ENCODE measurements at places on chromosomes 6 and 20. TPM values are rescaled to one million over a fixed set of nuclear protein-coding genes. Genes with fewer than 3 reads are reported as not detected.

PEX3 gene
- polyA plus RNA-seq, result 33.1 TPM

RIPOR2 gene
- 15.1 TPM for polyA plus RNA-seq

PKIB gene
- polyA plus RNA-seq, result 5.0 TPM

MEP1A gene
- polyA plus RNA-seq, result 1.4 TPM

TCF15 gene
- 2.0 TPM for polyA plus RNA-seq

ZSCAN16 gene
- 3.6 TPM for polyA plus RNA-seq

PACRG gene
- polyA plus RNA-seq, result 81.7 TPM

GRCh38 chr20:45174434-45175364, at the start of gene PI3:
Gene PI3, plus strand, starts transcription at chr20:45174902. Its CDS starts 21 bp downstream, at chr20:45174923.
- no peak within 1 kb of the TSS for H3K27ac ChIP-seq
- no peaks in the 10 kb centered on the region for H3K4me1 ChIP-seq
- no peak within 1 kb of the TSS for H3K4me3 ChIP-seq

DNA sequence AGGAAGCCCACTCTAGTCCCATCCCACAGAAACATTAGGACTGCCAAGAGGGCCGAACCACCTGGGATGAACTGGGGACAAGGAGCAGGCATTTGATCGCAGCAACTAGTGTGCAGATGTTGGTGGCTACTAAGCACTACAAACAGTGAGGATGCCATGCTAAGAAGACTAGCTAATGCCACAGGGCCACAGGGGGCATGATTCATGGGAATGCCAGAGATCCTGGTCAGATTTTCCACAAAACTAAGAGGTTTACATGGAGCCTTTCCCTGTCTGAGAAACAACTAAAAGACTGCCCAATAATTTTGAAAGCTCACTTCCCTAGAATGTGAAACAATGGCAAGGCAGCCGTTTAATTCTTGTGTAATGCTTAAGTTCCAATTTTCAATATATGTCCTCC, 375.9 kb upstream of the PTCHD4 start:
- H3K27ac ChIP-seq, result no peak overlapping the region
- no peaks in the 10 kb centered on the region for H3K4me1 ChIP-seq
- no peaks in the 10 kb centered on the region for H3K27me3 ChIP-seq
- DNase-seq, result no peak

DNA sequence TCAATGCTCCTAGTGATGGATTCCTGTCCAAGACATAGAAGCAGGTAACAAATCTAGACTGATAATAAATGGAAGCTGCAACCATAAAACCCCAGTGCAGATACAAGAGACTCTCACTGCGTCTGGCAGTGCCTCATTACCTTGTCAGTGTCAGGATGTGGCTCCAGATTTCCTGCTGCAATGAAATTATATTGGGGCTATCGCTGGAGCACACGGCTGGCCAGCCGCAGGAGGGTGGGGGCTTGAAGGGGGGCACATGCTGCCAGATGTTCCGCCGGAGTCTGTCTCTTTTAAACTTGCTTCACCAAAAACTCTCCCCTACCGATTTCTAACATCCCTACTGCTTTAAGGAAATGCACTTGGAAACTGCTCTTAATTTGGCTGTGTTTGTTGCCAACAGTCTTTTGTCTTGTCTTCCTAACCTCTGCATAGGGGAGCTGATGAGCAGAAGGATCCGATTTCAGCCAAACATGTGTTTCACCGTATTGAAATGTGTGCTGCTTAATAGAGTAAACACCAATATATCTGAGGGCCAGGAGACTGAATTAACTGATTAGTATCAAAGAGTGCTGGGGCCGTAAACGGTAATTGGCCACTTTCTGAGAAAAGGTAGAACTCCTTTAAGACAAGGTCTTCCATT, 102.2 kb upstream of the EXOC2 start:
- no peak for DNase-seq
- no peak overlapping the region for H3K4me3 ChIP-seq
- H3K4me1 ChIP-seq, result no peaks in the 10 kb centered on the region
- H3K27ac ChIP-seq, result no peak overlapping the region

DNA sequence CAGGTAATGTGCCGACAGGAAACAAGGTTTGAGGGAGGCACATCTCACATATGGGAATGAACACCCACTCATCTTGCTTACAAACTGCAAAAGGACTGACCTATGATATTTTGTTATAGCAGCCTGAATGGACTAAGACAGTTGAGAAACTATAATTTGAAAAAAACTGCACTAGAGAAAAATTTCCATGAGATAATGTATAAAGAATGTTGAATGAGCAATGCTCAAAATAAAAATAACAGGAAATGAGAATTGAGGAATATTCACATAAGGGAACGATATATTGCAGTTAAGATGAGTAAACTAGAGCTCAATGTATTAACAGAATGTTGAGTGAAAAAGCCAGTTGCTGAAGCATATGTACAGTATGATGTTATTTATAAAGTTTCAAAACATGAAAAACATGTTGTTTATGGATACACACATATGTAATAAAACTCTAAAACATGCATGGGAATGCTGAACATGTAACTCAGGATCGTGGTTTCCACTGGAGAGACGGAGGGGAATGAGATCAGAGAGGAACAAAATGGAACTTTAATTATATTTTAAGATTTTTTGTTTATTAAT, 6.3 kb upstream of the TBC1D22B start:
- no peak overlapping the region for H3K4me3 ChIP-seq
- no peaks in the 10 kb centered on the region for H3K36me3 ChIP-seq
- peaks cover 7% of the 10 kb centered on the region for H3K4me1 ChIP-seq

DNA sequence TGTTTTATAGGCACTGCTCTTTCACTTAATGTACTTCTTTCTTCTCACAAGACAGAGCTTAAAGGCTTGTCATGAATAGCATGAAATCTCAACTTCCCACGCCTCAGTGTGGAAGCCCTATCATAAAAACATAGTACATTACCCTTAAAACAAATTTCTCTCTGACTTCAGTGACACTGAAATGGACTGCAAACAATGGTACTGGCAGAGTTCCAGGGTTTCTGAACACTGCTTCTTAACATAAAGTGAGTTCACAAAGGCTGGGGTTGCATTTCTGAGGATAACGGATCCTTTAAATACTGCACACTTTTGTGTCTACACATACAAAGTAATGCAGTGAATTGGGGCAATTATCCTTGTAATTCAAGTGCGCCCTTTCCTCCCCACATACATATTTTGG, 32.3 kb upstream of the PLEKHG1 start:
- DNase-seq, result no peak
- H3K27me3 ChIP-seq, result no peaks in the 10 kb centered on the region
- no peak overlapping the region for H3K27ac ChIP-seq
- no peak overlapping the region for H3K4me3 ChIP-seq

- H3K4me3 ChIP-seq, result no peak overlapping the region
- no peaks in the 10 kb centered on the region for H3K36me3 ChIP-seq
- no peak for DNase-seq
- no peak overlapping the region for H3K27ac ChIP-seq
- H3K27me3 ChIP-seq, result no peaks in the 10 kb centered on the region
Measured at GRCh38 chr20:37937686-37938085, 34.8 kb downstream of the VSTM2L start.

- H3K4me1 ChIP-seq, result no peaks in the 10 kb centered on the region
- no peaks in the 10 kb centered on the region for H3K36me3 ChIP-seq
- DNase-seq, result no peak
- H3K27ac ChIP-seq, result no peak overlapping the region
- H3K27me3 ChIP-seq, result no peaks in the 10 kb centered on the region
Measured at GRCh38 chr6:111057074-111057752, 30.1 kb upstream of the SLC16A10 start.

GRCh38 chr20:20367575-20368417, at the start of gene INSM1:
Gene INSM1, plus strand, starts transcription at chr20:20368104. Its CDS starts 164 bp downstream, at chr20:20368268.
- no peaks in the 10 kb centered on the region for H3K36me3 ChIP-seq
- peaks cover 3% of the 10 kb centered on the region for H3K27me3 ChIP-seq
- peak; percentile 36 for DNase-seq
- no peaks in the 10 kb centered on the region for H3K4me1 ChIP-seq
- no peak within 1 kb of the TSS for H3K27ac ChIP-seq

- H3K27me3 ChIP-seq, result no peaks in the 10 kb centered on the region
- no peak overlapping the region for H3K27ac ChIP-seq
- no peaks in the 10 kb centered on the region for H3K36me3 ChIP-seq
- H3K4me3 ChIP-seq, result no peak overlapping the region
Measured at GRCh38 chr6:52221302-52221701, 23.0 kb downstream of the IL17F start.

DNA sequence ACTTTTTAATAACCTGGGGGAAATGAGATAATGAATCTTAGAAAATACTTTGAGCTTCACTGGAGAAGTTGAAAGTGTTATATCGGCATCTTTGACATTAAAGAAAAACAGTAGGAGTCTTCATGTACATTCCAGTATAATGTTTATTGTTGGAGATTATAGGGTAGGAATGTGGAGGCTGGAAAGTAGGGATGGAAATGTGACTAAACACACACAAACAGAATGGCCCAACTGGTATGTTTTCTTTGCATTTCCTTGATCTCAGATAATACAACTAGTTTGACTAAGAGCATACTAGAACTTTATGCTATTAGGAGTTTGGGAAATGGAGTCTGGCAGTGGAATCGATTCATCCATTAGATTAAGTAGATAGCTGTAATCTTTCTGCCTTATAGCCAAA, 10.1 kb upstream of the BAG2 start:
- H3K4me1 ChIP-seq, result no peaks in the 10 kb centered on the region
- H3K27me3 ChIP-seq, result no peaks in the 10 kb centered on the region
- DNase-seq, result no peak
- no peak overlapping the region for H3K4me3 ChIP-seq
- H3K27ac ChIP-seq, result no peak overlapping the region
- no peaks in the 10 kb centered on the region for H3K36me3 ChIP-seq

- no peak for DNase-seq
- H3K36me3 ChIP-seq, result no peaks in the 10 kb centered on the region
- no peaks in the 10 kb centered on the region for H3K4me1 ChIP-seq
- no peaks in the 10 kb centered on the region for H3K27me3 ChIP-seq
Measured at GRCh38 chr6:131782764-131783163, 25.1 kb upstream of the ENPP1 start.

DNA sequence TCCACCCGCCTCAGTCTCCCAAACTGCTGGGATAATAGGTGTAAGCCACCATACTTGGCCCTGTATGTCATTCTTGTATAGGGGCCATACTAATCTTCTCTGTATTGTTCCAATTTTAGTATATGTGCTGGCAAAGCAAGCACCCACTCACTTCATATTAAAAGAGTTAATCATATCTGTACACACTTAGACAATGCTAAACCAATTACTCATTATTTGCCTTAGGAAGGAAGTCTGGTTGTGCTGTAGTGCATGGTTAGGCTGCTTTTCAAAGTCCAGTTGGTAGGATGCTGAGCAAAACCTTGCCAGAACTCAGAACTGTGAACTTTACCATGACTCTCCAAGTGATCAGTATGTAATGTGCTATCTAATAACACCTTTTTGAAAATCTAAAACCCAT, 88.6 kb downstream of the LIN28B start:
- DNase-seq, result no peak
- no peaks in the 10 kb centered on the region for H3K27me3 ChIP-seq
- H3K27ac ChIP-seq, result no peak overlapping the region
- no peaks in the 10 kb centered on the region for H3K4me1 ChIP-seq

DNA sequence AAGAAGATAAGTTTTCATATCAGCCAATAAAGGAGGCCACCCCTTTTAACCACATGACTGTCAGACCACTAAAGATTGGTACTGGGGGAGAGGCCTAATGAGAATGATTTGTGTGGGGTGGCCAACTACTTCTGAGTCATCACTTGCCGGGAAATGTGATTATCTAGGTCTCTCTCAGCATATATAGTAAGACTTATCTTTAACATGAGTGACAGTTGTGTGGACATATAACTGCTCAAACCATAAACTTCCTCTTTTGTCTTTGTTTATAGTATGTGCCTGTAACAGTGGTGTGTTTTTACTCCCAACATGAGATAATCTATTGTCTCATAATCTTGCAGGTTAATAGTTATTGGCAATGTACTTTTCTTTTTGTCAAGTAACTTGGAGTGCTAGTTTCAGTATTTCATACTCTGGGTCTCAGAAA, 312.4 kb downstream of the CDKAL1 start:
- no peak overlapping the region for H3K27ac ChIP-seq
- no peak for DNase-seq
- no peak overlapping the region for H3K4me3 ChIP-seq
- no peaks in the 10 kb centered on the region for H3K4me1 ChIP-seq
- no peaks in the 10 kb centered on the region for H3K27me3 ChIP-seq
- H3K36me3 ChIP-seq, result no peaks in the 10 kb centered on the region

DNA sequence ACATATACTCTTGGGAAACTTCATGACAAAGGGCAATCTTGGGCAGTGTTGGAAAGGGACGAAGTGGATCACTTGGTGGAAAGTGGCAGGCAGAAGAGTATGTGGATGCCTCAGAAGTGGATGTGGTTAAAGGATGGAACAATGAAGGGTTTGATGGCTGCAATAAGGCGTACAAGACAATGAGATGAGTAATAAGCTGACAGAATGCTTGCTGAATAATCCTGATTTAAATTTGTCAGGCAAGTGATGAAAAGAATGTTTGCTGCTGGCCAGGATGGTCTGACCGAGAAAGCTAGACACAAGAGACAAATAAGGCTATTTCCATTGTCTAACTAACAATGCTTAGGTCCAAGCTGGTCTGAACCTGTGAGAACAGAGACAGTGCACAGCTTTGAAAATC, 61.6 kb upstream of the CEP85L start:
- no peaks in the 10 kb centered on the region for H3K36me3 ChIP-seq
- no peak overlapping the region for H3K4me3 ChIP-seq
- no peaks in the 10 kb centered on the region for H3K27me3 ChIP-seq

GRCh38 chr6:75205776-75206575, at the start of gene COL12A1:
Gene COL12A1, minus strand, starts transcription at chr6:75206053. Its CDS starts 3,261 bp downstream, at chr6:75202792.
- H3K27me3 ChIP-seq, result no peaks in the 10 kb centered on the region
- peaks cover 18% of the 10 kb centered on the region for H3K4me1 ChIP-seq
- DNase-seq, result peak; percentile 83
- H3K4me3 ChIP-seq, result peak within 1 kb of the TSS; percentile 71
- no peaks in the 10 kb centered on the region for H3K36me3 ChIP-seq
- peak within 1 kb of the TSS; percentile 67 for H3K27ac ChIP-seq

- no peak overlapping the region for H3K27ac ChIP-seq
- no peaks in the 10 kb centered on the region for H3K27me3 ChIP-seq
- H3K4me1 ChIP-seq, result no peaks in the 10 kb centered on the region
- DNase-seq, result no peak
Measured at GRCh38 chr6:98532004-98532403, 302.4 kb upstream of the POU3F2 start.

DNA sequence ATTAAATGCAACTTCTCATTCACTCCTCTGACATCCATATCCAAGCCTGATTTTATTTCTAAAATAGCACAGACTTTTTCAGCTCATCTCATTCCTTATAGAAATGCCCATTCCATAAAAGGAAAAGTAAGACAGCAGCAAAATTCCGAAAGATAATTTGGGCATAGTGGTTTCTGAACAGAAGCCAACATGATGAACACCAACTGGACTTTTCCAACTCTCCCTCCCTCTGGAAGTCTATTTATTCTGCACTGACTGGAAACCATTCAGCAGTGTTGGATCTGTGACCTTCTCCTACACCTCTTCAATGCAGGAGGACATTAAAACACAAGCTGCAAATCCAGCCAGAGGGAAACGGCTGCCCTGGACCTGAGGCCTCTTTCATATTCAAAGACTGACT, 306.2 kb upstream of the NT5E start:
- H3K27ac ChIP-seq, result no peak overlapping the region
- no peaks in the 10 kb centered on the region for H3K36me3 ChIP-seq
- no peaks in the 10 kb centered on the region for H3K27me3 ChIP-seq
- H3K4me1 ChIP-seq, result no peaks in the 10 kb centered on the region
- DNase-seq, result no peak

GRCh38 chr20:24423390-24424313, 45.8 kb upstream of the SYNDIG1 start:
- H3K27ac ChIP-seq, result no peak overlapping the region
- no peaks in the 10 kb centered on the region for H3K36me3 ChIP-seq
- no peaks in the 10 kb centered on the region for H3K27me3 ChIP-seq
- no peak for DNase-seq
- peaks cover 7% of the 10 kb centered on the region for H3K4me1 ChIP-seq

- H3K27ac ChIP-seq, result no peak overlapping the region
- no peak overlapping the region for H3K4me3 ChIP-seq
- H3K4me1 ChIP-seq, result no peaks in the 10 kb centered on the region
- H3K36me3 ChIP-seq, result no peaks in the 10 kb centered on the region
- no peaks in the 10 kb centered on the region for H3K27me3 ChIP-seq
- DNase-seq, result no peak
Measured at GRCh38 chr6:139064981-139065665, 36.6 kb downstream of the ABRACL start.

Measured in testis (tissue), 5 donors.